ENCODE measurements at places on chromosomes 3 and 15.

DNA sequence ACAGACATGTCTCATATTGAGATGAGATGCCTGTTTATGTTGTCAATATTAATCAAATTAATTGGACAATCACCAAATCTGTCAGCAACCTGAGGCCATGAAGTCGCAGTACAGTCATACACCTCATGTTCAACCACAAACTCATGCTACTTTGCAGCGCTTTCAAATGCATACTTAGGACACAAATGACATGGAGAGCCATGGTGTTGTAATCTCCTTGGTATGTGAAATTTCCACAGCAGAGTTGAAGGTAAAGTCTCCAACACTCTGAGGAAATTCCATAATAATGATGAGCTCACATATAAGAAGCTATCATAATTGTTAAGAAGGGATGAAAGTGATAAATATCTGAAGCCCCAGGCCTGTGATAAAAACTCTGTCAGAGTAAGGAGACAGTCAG is 873.9 kb downstream of the MCTP2 start:
- no peak for DNase-seq

DNA sequence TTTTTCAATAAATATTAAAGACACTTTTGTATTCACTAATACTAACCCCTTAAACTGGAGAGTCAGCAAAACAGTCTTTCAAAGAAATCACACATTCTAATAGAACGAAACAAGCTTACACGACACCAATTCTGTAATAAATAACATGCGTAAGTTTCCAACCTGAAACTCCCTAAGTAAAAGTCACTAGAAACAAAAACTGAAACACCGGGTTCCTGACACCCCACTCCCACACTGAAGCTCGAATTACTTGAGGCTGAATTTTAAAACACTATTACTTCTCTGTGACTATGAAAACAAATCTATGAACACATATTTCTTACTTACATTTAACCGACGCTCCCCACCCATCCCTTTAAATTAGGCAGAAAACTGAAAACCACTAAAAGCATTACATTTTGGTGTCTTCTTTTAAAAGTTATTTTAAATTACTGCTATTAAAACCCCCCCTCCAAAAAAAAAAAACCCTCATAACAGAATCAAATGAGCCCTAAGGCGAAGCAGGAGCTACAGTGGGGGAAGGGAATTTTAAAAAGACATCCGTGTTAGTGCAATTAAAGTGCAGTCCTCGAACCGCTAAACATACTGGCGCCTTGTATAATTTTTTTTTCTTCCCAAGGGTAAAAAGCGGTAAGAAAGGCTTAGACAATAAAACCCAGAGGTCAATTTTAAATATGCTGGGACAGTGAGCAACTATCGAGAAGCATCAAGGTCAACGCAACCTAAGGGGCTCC is 878 bp downstream of the SPPL2A start:
- no peak for DNase-seq

DNA sequence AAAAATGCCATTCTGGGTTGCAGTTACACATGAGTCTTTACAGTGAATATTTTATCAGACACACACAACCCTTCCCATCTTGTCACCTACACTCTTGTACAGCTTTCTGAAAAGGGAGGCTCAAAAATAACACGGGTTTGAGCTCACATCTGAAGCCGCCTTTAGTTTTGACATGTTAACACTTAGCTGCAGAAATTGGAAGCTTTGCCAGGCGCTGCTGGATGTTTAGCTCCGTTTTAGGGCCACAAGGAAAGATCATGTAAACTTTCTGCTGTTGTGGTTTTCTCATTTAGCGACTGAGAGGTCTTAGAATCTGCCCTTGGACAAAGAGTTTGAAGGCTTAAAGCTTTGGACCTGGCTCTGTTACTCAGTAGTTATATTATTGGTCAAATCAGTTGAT is 120.1 kb downstream of the OXNAD1 start:
- no peak for DNase-seq

DNA sequence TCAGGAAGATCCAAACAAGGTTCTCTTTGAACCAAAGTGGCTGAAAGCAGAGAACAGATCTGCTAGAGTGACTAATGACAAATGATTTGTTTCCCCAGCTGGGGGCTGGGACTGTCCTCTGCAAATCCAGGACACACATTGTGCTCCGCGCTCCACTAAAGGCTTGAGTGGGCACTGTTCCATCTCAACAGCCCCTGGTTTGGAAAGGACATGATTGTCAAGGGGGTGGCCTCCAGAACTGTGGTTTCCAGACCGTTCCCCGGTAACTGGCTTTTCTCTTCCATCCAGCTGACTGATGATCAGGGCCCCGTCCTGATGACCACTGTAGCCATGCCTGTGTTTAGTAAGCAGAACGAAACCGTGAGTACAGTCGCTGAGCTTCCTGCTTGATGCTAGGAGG is 91.0 kb downstream of the LRTM1 start:
- DNase-seq, result no peak

DNA sequence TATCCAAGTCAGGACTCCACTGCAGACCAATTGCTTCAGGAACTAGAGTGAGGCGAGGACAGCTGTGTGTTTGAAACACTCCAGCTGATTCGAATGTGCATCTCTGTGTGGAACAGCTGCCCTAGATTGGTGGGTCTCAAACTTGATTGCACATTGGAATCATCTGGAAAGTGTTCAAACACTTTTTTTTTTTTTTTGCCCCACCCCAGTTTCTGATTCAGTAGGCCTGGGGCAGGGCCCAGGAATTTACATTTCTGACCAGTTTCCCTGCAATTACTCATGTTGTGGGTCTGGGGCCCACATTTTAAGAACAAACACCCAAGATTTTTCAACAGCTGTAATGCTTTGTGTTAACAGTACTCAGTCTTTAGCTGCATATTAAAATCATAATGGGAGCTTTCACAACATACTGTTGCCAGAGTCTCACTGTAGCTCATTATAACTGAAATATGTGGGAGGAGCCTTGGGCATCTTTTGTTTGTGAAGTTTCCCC is 156.6 kb downstream of the NR1D2 start:
- no peak for DNase-seq

GRCh38 chr15:38059665-38060064 is 125.2 kb downstream of the TMCO5A start:
- no peak for DNase-seq
